Bronchial epithelial cell (primary cell): ENCODE measurements at places on chromosomes 4 and X.
A peak's percentile ranks its signal among the peaks of the same experiment; 100 is the strongest.

GRCh38 chr4:184632842-184633241 is 16.4 kb downstream of the CASP3 start:
- no peak for DNase-seq

GRCh38 chrX:38371641-38372040 is 19.2 kb downstream of the OTC start:
- DNase-seq: no peak

- no peak for DNase-seq
These were observed 741.8 kb upstream of the INTU start for GRCh38 chr4:126890994-126891393.

DNA sequence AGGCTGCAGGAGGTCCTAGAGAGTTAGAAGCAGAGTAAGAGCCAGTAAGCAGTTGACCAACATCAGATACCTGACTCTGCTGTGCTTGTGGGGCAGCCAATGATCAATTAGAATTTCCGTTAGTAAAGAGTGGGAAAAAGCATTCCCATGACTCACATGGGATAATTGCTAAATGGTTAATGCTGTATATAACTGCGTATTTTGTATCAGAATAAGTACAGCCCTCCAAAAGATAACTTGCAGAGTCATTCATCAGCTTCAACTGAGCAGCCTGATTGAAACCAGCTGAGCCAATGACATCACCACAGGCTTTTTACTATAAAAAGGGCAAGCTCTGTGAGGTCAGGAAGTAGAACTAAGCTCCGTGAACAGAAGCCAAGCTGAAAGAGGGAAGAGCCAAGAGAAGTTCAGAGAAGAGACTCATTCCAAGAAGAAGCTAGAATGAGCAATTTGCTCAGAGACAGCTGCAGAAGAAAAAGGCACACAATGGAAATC is 67.9 kb downstream of the PPP3CA start:
- DNase-seq: no peak

DNA sequence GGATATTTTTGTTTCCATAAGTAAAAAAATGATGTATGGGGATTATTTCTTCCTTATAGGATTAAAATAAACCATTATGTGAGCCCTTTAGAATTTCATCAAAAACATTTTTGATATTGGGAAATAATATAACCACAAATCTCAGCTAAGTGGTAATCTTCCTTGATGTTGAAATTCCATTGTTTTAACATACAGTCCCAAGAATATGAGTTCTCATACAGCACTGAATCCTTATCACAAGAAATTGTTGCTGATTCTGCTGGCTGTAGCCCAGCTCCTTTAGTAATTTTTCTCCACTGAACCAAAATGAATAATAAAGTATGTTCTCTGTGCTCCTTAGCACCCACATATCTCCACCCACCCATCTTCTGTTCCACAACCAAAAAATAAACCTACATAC is 41.9 kb upstream of the FAM47B start:
- DNase-seq: no peak

GRCh38 chr4:8523175-8523574 is 57.0 kb upstream of the GPR78 start:
- no peak for DNase-seq

GRCh38 chr4:173457893-173458292 is 59.0 kb upstream of the SCRG1 start:
- DNase-seq: no peak

GRCh38 chr4:29262986-29263385 is 1457.2 kb upstream of the PCDH7 start:
- DNase-seq: no peak

DNA sequence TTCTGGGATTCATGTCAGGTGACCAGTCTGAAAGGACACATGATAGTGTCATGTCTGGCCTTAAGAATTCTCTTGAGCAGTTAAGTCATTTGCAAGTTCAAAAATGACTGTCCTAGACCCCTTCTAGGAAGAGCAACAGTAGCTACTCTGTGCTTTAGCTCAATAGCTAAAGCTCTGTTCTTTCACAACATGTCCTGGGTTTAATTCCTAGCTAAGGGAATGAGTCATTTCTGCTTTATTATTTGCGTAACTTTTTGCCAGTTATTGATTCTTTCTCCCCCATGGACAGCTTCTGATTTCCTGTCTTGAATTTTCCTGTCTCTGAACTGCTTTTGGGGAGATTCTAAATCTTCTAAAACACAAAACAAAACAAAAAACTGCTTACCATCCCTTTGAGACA is 1055.8 kb upstream of the DIAPH2 start:
- DNase-seq: peak; percentile 5

GRCh38 chr4:45453258-45453853 is 670.5 kb downstream of the GABRG1 start:
- DNase-seq: peak; percentile 25

GRCh38 chr4:77449171-77449570 is 156.4 kb upstream of the CXCL13 start:
- DNase-seq: no peak

GRCh38 chr4:40448875-40449274 is 113.7 kb downstream of the CHRNA9 start:
- peak; percentile 36 for DNase-seq

DNA sequence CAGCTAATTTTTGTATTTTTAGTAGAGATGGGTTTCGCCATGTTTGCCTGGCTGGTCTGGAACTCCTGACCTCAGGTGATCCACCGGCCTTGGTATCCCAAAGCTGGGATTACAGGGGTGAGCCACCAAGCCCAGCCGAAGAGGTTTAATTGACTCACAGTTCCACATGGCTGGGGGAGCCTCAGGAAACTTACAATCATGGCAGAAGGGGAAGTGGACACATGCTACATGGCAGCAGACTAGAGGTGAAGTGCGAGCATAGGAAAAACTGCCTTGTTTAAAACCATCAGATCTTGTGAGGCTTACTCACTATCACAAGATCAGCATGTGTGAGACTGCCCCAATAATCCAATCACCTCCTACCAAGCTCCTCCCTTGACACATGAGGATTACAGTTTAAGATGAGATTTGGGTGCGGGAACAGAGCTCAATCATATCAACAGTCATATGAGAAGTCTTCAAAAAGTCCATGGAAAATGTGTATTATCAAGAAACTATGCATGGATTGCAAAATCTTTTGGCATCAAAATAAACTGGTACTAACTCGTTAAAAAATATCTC is 25.8 kb upstream of the RPL39 start:
- DNase-seq: no peak

- DNase-seq: peak; percentile 91
These were observed 47.5 kb downstream of the MAGEA1 start for GRCh38 chrX:153226344-153227185.

- no peak for DNase-seq
These were observed 205.3 kb downstream of the SPOCK3 start for GRCh38 chr4:167028976-167029375.

DNA sequence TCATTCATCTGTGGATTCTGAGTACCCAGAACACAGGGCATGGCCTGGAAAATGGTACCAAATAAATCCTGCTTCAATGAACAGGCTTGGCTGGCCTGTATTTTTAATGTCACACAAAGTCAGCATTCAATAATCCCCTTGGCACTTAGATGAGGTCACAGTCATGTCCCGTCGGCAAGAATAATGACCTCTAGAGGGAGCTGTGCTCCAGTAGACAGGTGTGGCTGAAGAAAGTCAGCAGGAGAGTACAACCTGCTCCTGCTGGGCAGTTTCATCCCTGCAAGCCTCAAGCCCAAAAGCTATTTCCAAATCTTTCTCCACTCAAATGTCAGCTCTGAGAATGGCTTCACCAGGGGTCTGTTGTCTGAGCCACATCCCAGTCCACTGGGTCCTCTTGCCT is 404.0 kb upstream of the F9 start:
- peak; percentile 51 for DNase-seq

DNA sequence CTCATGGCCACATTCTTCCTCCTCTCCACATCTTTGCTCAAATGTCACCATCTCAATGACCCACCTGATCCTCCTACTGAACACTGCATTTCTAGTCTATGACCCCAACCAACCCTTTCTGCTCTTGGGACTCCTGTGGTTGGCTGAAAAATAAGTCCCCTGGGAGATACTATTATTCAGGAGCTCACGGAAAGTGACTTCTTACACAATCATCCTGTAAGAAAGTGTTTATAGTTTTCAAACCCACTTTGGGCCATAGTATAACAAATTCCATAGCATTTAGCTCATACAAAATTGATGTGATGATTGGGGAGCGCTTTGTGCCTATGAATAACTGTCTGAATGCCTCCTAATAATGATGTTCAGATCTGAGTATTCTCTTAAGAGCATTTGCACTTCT is 161.4 kb upstream of the HS3ST1 start:
- DNase-seq: no peak

- DNase-seq: no peak
These were observed 108.3 kb upstream of the TAPT1 start for GRCh38 chr4:16334601-16335000.

DNA sequence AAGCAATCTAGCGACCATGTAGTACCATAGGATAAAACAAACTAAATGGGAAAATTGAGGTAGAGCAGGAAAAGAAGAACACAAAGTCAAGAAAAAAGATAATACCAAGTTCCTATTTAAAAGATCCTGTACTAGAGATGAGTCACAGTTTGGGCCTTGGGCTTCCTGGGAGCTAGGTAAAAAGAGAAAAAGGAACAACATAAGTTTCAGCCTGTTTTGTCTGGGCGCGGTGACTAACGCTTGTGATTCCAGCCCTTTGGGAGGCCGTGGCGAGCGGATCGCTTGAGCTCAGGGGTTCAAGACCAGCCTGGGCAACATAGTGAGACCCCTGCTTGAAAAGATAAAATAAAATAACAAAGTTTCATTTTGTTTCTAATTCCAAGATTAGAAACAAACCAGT is 14.0 kb upstream of the TMEM156 start:
- peak; percentile 94 for DNase-seq
